ENCODE measurements at places on chromosomes 3 and 15.
A peak's percentile ranks its signal among the peaks of the same experiment; 100 is the strongest.

DNA sequence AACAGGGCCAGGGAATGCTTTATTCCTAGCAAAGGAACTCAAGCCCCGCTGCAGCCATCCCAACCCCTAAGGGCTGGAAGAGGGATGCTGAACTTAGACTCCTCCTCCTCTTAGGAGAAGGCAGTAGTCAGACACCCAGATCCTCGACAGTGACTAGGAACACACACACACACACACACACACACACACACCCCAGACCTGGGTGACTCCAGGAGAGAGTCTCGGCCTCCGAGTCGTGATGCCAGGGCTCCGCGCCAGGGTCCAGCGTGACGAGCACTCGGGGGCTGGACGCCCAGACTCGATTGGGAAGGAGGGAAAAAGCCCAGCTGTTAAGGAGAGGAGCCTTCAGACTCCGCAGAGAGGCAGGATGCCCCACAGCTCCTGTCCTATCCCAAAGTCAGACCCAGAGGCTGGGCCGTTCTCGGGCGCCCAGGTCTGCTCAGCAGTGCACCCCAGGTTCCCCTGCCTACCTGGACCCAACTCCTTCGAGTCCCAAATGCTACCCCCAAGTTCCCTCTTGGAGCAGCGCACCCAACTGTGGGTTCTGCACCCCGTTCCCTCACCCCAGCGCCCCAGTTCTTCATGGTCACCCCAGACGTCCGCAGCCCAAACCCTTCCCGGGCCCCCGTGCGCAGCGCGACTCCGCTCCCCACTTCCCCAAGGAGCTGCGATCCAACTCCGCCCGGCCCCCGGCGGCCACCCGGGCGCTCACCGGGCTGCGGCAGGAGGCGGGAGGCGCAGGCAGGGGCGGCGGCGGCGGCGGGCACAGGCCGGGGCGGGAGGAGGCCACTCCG is 421 bp downstream of the BMF start:
- DNase-seq: no peak

- DNase-seq: no peak
Measured at GRCh38 chr3:37558580-37558979, 303.1 kb upstream of the CTDSPL start.

DNA sequence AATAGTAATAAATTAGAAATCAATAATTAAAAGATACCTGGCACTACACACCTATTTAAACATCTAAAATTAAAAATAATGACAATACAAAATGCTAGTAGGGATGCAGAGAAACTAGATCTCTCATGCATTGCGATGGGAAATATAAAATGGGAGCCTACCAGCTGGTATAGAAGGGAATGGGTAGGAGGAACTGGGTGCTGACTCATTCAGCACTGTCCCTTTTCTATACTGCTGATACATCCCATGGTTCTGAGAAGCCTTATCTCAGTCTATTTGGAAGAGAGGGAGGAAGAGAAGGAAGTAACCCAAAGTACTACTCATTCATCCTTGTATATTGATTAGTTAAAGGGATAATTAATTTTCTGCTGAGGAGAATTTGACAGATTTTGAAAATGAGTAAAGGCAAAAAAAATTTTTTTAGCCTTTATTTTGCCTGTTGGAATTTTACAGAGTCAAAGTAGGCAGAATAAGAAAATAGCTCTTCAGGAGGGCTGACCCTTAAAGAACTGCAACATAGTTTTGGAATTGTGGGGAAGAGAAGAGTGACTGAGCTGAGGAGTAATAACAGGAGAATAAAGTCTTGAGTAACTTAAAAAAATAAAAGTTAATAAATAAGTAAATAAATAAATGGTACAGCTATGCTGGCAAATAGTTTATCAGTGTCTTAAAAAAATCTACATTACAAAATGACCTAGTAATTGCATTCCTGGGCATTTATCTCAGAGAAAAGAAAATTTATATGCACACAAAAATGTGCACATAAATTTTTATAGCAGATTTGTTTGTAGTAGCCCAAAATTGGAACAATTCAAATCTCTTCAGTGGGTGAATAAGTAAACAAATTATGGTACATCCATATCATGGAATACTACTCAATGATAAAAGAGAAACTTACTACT is 15.3 kb upstream of the BHLHE40 start:
- DNase-seq: no peak

DNA sequence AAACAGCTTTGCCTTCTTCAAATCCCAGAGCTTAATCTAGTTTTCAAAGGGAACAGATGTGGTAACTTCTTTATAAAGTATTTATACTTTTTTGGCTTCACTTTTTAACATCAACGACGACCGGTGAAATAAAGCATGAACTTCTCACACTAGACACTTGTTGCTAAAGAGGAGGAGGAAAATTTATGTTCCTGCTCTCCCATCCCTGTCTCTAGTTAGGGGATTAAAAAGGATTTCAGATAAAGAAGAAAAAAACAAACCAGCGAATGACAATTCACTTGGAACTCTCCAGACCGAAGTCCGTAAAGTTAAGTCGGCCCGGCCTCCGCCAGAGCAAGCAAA is 672 bp downstream of the NEDD4 start:
- DNase-seq: no peak

DNA sequence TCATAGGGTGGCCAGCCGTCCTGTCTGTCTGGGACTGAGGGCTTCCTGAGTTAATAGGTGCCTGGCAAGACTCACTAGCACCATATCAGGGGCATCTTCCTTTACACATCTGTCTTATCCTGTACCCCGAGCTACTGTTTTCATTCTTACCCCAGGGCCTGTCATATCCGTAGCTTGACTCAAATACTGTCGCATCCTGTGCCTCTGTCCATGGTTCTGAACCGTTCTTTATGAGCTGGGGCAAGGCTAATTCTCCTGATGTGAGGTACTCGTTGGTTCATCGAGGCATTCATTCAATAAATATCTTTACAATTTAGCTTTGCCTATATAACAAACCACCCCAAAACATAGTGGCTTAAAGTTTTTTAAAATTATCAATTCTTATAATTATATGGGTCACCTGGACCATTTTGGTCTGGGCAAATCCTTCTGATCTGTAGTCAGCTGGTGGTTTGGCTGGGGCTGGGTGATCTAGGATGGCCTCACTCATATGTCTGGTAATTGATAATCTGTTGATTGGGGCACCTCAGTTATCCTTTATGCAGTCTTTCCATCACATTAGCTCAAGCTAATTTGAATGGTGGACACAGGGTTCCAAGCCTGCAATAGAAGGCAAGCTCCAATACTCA is 121.2 kb downstream of the TLE3 start:
- peak; percentile 17 for DNase-seq

DNA sequence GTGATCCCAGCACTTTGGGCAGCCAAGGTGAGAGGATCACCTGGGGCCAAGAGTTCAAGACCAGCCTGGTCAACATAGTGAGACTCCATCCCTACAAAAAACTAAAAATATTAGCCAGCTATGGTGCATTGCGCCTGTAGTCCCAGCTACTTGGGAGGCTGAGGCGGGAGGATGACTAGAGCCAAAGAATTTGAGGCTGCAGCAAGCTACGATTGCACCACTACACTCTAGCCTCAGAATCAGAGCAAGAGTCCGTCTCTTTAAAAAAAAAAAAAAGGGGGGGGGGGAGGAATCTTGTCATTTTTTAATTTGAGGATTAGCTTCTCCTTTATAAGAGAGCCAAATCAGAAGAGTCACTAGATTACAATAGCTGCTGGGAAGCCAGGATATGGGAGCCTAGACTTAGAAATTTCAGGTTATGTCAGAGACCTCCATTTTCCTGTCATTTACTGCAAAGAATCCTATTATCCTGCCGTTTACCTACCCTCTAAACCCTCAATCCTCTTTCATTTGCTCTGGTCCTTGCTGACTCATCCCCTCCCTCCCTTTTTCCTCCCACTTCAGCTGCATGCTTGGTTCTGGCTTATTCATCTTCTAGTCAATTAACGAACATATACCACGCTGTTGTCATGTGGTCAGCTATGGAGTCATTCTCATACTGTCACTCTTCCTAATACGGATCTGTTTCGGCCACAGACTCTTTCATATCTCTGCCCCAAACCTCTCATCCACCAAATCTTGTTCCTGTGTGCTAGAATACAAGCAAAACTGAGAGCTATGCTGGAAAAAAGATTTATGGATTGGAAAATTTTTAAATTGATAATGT is 83.8 kb upstream of the PPIB start:
- DNase-seq: peak; percentile 92

GRCh38 chr3:60065227-60065868 is 1015.5 kb upstream of the CFAP20DC start:
- no peak for DNase-seq

DNA sequence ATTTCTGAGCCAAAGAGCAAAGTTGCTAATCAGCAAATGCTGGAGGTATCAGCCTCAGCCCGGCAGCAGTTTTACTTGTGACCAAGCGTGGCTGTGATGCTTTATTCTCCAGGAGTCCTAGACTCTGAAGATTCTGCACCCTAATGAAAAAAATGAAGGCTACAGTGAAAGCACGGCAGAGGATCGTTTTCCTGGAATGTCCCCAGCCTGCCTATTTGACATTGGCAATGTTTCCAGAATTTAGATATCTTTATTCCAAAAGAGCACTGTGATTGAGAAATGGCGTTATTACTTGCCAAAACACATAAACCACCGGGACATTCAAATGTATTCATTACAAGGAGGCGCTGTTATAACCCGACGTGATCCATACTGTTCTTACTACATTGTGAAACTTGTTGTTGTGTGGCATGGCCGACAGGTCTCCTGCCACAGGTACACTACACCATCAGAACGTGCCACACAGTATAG is 263.8 kb downstream of the SLCO3A1 start:
- no peak for DNase-seq

GRCh38 chr15:101201411-101202174 is 50.3 kb downstream of the CHSY1 start:
- peak; percentile 91 for DNase-seq

- no peak for DNase-seq
Measured at GRCh38 chr3:33438881-33439545, 1.2 kb downstream of the UBP1 start.

DNA sequence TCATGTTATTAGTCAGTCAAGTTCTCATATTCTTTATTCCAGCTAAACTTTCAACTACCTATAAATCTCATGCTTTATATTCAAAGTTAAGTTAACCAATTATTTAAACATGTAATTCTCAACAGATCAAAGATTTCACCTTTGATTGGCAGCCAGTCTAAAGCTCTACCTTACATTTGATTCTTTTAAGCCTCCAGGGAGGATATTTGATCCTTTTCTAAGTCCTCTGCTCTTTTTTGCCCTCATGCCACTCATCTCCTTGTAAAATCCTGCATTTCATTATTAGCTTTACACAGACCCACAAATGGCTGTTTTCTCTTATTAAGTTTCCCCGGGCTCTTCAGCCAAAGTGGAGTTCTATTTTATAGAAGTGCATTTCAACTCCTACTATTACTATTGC is 134.1 kb downstream of the NLGN1 start:
- DNase-seq: no peak

DNA sequence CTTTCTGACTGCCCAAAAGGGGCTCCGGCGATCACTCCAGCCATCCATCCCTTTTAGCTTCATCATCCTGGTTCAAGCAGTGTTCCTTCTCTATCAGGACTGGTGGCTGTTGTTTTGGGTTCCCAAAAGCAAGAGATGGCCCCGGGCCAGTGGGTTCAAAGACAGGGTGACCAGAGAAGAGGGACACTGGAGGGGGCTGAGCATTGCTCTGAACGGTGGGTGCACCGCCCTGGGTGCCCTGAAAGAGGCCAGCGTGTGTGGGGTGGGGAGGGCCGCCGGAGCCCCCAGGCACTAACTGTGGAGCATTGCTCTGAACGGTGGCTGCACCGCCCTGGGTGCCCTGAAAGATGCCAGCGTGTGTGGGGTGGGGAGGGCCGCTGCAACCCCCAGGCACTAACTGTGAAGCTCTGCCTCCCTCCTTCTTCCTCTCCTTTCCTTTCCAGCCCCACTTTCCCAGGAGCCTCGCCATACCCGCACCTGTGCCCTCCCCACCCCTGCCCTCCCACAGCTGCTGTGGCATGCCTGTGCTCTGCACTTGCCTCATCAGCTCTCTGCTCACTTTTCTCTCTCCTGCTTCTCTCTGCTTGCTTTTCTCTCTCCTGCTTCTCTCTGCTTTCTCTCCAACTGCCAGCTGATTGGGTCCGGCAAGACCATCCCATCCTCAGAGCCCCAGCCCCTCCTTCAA is 37.4 kb upstream of the OR4F6 start:
- no peak for DNase-seq

- DNase-seq: no peak
Measured at GRCh38 chr15:89443581-89443980, 52.8 kb downstream of the RHCG start.

DNA sequence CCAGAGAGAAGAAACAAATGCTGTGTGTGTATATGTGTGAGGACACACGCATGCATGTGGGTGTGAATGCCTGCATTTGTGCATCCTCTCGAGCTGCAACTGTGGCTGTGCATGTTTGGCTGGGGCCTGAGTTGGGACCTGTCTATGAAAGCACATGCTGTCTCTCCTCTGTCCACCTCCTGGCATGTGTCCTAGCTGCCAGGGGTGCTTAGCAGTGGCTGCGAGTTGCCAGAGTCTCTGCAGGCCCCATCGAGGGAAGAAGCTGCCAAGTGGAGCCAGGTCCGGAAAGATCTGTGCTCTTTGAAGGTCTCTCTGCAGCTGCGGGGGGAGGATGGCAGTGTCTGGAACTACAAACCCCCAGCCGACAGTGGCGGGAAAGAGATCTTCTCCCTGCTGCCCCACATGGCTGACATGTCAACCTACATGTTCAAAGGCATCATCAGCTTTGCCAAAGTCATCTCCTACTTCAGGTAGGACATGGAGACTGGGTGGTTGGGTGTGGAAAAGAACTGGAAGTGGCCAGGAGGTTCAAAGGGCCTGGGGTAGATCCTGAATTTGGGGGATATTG is 30.7 kb downstream of the NR1I2 start:
- no peak for DNase-seq

DNA sequence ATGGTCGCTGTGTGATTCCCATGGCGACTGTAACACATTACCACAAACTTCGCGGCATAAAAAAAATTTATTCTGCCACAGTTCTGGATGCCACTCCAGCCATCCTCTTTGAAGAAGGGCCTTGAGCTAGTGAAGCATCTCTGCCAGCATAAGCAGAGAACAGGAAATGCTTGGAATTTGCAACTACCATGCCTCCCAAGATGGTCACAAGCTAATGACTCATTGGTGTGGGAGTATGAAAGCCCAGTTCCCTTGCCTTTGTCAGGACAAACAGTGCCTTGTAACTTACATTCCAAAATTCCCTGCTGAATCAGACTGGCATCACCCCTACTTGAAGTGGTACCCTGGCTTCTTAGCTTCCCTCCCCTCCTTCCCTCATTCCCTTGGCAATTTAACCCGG is 129.7 kb downstream of the PROS1 start:
- peak; percentile 82 for DNase-seq

- no peak for DNase-seq
Measured at GRCh38 chr3:141444586-141445285, 42.1 kb upstream of the RASA2 start.

DNA sequence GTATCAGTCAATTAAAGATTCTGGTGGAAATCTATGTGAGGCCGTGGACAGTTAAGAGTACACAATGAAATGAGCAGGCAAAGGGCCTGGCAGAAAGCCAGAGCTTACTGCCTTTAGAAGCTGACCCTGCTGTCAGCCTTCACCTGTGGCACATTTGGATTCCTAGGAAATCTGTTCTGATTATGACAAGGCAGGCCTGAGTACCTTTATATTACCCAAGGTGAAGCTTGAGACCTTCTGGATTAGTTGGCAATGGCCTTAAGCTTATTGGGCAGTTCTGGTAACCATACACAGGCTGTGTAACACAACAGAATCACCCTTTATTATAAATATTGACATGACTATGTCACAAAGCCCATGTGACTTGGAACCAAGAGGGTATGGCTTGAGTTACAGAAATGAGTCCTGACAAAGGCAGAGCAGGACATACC is 43.2 kb downstream of the NBEAL2 start:
- no peak for DNase-seq
